ENCODE measurements at places on chromosomes 6 and 20.

DNA sequence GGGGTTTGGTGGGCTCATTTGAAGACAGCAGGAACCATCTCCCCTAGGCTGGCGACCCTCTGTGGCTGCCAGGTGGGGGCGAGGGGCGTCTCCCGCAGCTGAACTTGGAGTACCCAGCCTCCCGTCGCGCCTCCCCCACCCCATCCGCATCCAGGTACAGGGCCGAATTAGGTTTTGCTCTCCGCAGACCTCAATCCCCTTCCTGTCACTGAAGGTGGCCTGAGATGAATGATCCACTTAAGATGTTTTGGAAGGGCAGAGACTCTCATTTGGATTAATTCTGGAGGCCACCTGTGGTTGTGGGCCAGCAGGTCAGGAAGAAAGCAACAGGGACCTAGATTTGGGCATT lies 493 bp downstream of the CD83 start:
- no peak for DNase-seq

DNA sequence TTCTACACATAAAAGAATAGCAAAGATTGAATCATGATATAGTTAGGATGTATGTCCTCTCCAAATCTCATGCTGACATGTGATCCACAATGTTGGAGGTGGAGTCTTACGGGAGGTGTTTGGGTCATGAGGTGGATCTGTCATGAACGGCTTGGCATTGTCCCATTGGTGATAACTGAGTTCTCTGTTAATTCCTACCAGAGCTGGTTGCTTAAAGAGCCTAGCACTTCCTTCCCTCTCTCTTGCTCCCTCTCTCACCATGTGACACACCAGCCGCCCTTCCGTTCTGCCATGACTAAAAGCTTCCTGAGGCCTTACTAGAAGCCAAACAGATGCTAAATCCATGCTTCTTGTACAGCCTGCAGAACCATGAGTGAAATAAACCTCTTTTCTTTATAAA lies 8.3 kb downstream of the TNFRSF21 start:
- no peak for DNase-seq

GRCh38 chr6:156687789-156688619 lies 89.2 kb upstream of the ARID1B start:
- DNase-seq, result no peak

GRCh38 chr6:128738112-128738511 lies 144.8 kb upstream of the LAMA2 start:
- no peak for DNase-seq

DNA sequence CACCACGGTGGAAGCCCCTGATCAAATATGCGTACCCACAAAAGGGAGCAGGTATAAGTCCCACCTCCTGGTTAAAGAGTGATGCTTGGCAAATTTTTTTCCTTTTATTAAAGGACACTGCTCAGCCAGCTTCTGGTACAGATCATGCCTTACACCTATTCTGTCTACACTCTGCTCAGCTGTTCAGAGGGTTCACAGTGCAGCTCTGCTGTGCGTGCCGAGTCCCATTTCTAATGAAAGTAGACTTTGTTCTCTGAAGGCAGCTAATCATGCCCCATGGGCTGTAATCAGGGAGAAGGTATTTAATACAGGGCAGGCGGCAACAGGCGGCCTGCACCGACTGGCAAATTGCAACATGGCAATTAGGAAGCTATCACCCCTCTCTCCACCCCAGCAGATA lies 16.3 kb downstream of the LRRC73 start:
- DNase-seq, result no peak

GRCh38 chr6:146543211-146543939 lies at the start of gene RAB32:
TSS of gene RAB32 (plus strand) at chr6:146543833. CDS start at chr6:146543872, 39 bp downstream.
- peak; percentile 92 for DNase-seq

DNA sequence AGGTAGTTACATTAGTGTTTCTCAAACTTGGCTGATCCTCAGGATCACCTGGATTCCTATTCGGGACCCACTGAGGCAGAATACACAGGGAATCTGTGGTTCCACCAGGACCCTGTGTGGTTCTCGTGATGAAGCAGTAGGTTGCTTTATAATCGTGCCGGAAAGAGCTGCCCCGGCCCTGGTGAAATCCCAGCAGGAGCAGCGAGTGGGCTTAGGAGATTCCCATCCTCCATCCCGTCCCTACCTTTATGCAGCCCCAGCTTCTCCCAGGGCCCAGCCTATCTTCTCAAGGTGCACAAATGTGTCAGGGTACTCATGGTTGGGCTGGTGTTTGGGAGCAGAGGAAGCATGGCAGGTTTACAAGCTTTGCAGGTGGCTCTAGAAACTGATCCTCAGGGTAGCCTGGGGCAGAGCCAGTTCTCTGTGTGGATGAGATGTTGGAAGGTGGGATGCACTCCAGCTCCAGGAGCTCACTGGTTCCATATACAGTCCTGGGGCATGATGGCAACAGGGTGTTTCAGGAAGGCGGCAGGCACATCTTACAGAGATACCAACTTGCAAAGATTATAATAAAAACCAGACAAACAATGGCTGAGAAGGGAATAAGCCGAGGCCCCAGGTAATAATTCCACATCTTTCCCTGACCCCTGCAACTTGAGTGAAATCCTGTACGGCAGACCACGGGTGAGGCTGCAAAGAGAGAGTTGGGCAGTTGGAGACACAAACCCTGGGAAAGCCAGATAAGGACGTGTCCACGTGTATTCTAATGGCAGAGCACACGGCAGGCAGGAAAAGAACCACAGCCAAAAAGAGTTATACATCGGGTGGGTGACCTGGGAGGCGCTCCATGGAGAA lies 5.9 kb downstream of the SLC22A1 start:
- no peak for DNase-seq

DNA sequence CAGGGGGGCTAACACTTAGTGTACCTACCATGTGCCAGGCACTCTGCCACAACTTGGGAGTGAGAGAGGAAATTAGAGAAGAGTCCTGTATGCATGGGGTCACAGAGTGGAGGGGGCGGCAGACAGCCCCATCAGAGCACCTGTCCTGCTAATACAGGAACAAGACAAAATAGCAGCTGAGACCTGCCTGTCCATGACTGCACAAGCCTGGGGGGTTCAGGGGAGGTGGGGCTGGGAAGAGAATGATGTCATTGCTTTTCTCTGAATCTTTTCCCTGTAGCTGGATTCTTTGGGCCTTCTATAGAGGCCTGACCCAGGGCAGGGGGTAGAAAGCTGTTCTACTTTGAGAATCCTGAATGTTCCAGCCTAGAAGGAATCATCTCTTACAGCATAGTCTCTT lies 37.4 kb downstream of the FOXP4 start:
- DNase-seq, result no peak

DNA sequence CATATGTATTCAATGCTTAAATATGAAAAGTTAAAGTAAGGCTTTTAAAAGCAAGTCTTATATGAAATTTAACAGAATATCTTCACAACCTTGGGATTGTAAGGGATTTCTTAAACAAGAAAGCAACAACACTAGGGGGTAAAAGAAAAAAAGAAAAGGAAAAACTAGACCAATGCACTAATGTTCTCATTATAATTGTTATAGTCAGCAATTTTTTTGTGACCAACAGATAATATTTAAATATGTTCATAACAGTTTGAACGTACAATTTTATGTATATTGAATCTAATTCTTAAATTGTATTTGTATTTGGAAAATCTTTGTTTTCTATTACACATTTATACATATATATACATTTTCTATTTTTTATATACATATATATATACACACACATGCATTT lies 1397.8 kb upstream of the ADGRB3 start:
- no peak for DNase-seq

GRCh38 chr6:170189236-170189635 lies 101.6 kb downstream of the DLL1 start:
- DNase-seq, result no peak

DNA sequence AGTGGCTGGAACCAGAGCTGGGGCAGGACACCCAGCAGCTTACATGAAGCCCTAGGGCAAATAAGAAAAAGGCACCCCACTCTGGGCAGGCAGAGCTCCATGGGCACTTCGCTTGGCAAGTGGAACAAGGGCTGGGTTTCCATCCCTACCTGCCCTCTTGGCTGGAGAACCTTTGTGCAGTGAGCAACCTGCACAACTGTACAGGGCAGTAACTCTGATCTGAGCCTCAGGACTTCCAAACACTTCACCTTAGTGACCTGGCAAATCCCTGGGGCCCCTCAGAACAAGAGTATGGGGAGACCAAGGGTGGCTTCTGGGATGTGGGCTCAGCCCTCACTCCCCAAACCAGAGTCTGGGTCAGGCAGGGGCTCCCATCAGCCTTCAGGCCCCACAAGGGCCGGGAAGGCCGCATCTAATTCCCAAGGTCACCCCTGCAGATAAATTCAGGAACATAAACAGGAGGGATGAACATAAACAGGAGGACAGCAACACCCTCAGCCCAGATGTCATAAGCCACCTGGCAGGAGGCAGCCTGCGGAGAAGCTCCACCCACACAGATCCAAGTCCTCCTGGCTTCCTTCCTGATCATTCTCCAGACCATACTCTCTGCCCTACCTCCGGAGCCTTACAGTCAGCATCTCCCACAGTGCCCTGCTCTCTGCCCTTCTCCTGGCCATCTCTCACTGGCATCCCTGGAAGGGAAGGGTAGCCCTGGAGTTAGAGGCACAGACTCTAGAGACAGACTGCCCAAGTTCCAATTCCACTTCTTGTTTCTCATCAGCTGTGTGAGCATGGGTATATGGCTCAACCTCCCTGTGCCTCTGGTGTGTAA lies 37.5 kb downstream of the HNF4A start:
- no peak for DNase-seq

DNA sequence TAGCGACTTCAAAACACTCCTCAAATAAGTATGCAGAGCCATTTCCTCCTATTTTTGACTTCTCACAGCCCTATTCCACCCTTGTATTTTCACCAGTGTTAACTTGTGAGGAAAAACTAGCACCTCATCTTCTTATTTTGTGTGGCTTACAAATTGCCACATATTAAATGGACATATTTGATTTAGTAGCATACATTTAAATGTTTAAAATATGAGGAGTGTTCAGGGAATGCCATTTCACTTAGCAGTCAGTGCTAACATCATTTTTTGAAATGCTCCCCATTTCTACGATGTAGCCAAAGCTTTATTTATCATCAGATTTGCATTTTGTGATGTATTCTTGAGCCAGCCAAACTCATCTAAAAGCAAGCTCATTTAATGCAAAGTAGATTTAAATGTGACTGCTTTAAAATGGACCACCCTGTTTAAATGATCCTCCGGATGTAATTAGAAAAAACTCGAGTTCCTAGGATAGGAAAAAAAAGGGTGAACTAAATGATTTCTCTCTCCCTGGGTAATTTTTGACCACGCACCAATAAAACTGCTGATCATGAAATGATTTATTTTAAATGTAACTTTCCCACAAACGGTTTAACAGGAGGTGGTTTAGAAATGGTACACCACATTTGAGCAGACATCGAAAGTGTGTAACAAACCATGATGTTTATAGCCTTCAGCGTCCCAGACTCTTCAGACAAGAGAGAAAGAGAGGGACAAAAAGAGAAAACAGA lies 172.6 kb downstream of the CD83 start:
- no peak for DNase-seq

- no peak for DNase-seq
Measured at GRCh38 chr6:66508433-66508832, 801.4 kb upstream of the EYS start.

DNA sequence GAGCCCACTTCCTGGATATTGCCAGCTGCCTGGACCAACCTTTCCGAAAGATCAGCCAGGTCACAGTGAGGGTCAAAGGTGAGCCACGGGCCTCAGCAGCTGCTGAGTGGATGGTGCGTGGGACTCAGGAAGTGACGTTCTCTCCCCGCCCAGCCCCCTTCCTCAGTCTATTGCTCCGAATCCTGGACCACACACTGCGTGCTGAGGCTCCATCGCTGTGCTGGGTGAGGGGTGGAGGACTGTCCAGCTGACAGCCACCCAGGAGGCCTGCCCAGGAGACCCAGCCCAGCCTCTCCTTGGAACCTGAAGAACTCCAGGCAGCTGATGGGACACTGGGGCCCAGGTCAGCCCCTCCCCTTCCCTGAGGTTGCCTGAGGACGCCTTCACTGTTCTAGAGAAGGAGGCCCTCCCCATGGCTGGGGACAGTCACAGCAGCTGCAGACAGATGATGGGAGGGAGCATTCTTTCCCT lies 94.4 kb upstream of the CD93 start:
- DNase-seq, result no peak

- no peak for DNase-seq
Measured at GRCh38 chr6:67615796-67616195, 1019.3 kb upstream of the ADGRB3 start.

DNA sequence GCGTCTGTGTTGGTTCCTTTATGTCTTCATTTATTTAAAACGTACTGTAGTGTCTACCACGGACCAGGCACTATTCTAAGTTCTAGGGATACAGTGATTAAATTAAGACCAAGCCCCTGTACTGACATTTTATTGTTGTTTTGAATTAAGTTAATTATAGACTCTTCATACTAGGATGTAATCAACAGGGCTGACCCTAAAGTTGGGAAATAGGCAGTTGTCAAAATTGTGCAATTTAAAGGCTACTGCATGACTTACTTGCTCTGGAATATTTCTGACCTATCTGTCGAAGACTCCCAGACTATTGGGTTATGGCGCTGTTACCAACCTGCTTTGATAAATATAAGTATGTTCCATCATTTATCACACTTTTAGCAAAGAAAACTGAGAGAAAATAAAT lies 6.7 kb downstream of the MYO6 start:
- no peak for DNase-seq

DNA sequence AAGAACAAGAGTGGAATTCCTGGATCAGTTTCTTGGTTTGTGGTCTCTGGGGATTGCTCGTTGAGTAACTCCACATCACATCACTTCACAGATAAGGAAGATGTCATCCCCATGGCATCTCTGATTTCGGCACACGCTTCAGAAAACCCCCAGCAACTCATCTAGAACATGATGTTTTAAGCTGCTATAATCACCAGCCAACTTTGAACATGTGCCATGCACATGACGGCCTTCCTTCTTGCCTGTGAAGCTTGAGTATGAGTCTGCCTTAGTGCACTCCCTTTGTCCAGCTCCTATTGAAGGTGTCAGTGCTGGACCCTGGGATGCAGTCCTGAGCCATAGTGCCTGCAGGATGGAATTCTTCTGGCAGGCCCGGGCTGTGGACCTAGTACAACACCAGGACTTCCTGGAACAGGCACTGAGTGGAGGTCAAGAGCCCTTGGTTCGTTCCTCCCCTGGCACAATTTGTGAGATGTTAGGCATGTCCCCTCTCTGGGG lies 231.5 kb upstream of the SUPT3H start:
- DNase-seq, result no peak

GRCh38 chr6:135451617-135452190 lies 45.8 kb downstream of the AHI1 start:
- DNase-seq, result peak; percentile 2

- peak; percentile 28 for DNase-seq
Measured at GRCh38 chr6:85641897-85642773, 551 bp downstream of the SYNCRIP start.

- DNase-seq, result no peak
Measured at GRCh38 chr6:11275598-11275997, 43.1 kb upstream of the NEDD9 start.

GRCh38 chr6:83589076-83589475 lies 76.7 kb downstream of the PRSS35 start:
- DNase-seq, result no peak

GRCh38 chr6:73252703-73253102 lies 10.3 kb downstream of the KHDC1 start:
- DNase-seq, result no peak
